ENCODE measurements at places on chromosomes 7 and 10. TPM values are rescaled to one million over a fixed set of nuclear protein-coding genes. Genes with fewer than 3 reads are reported as not detected.

DNA sequence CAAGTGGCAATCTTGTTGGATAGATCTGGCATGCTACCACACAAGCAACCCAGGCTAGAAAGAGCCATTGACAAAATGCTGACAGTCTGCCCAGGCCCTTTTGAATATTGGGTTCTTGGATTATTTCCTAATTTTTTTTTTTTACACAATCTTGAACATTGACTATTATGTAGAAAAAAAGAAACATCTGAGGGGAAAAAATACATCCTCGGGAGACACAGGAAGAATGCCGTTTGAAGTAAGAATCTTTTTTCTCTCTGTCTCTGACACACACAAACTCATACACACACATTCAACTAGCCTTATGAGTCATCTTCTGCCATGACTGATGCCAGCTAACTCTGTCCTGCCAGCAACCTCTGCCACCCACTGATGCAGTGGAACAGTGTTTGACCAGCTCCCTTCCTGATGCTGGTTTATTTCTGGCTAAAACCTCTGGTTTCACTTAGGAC lies 47.2 kb downstream of the SORBS1 start:
- H3K4me1 ChIP-seq, result peaks cover 11% of the 10 kb centered on the region
- no peak overlapping the region for H3K4me3 ChIP-seq
- H3K27me3 ChIP-seq, result peaks cover 4% of the 10 kb centered on the region
- peak; percentile 54 for DNase-seq
- H3K36me3 ChIP-seq, result no peaks in the 10 kb centered on the region
- no peak overlapping the region for H3K27ac ChIP-seq

DNA sequence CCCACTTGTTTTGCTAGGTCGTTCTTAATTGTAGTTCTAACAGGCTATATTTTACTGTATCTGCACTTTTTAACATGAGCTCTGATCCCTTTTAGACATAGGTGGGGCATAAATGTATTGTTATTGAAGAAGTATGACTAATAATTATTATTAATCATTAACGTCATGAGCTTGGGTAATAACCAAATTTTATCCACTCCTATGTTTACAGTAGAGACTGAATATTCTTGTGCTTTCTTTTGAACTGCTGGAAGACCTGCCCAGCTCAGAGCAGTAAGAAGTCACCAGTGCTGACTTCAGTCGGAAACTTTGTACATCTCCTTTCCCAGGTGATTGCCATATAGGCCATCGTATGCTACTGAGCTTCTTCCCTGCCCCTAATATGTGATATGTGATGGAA lies 18.7 kb downstream of the PKD2L1 start:
- no peak overlapping the region for H3K4me3 ChIP-seq
- no peak for DNase-seq
- no peaks in the 10 kb centered on the region for H3K36me3 ChIP-seq
- H3K27me3 ChIP-seq, result peaks cover 39% of the 10 kb centered on the region
- H3K4me1 ChIP-seq, result no peaks in the 10 kb centered on the region

The AASS gene
- 2.1 TPM for total RNA-seq

DNA sequence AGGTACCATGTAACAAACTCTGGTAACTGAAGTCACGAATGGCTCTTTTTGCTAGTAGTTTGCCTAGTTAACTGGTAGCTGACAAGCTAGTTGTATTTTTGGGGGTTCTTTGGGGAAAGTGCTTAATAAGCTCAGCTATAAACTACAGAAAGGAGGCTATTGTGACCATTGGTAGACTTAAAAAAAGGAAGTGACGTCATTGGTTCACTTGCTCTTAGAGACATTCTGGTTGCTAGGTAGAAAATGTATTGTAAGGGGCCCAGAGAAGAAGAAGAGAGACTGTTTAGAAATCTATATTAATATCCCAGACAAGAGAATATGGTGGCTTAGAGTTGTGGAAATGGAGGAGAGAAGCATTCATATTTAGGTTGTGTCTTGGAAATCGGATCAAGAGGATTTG lies 103.0 kb downstream of the NXPH1 start:
- no peaks in the 10 kb centered on the region for H3K36me3 ChIP-seq
- peaks cover 5% of the 10 kb centered on the region for H3K27me3 ChIP-seq
- H3K4me1 ChIP-seq, result no peaks in the 10 kb centered on the region
- H3K27ac ChIP-seq, result no peak overlapping the region
- no peak overlapping the region for H3K4me3 ChIP-seq

DNA sequence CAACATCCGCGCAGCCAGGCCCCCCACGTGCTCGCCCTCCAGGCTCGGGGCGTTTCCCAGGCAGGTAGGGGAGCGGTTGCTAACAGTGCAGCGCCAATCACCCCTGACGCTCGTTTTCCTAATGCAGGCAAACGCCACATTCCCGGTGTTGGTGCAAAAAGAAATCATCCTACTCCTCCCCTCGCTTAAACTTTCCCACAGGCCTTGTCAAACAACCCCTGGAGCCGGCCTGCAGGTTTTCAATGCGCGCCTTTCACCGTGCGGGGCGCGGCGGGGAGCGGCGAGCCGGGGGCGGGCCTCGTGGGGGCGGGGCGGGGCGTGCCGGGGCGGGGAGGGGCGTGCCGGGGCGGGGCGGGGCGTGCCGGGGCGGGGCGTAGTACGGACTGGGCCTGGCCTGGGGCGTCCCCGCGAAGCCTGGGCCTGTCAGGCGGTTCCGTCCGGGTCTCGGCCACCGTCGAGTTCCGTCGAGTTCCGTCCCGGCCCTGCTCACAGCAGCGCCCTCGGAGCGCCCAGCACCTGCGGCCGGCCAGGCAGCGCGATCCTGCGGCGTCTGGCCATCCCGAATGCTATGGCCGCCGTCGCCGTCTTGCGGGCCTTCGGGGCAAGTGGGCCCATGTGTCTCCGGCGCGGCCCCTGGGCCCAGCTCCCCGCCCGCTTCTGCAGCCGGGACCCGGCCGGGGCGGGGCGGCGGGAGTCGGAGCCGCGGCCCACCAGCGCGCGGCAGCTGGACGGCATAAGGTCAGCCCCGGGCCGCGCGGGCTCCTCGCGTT lies at the start of gene ECHDC3:
ECHDC3 (plus strand) TSS at position 374 of the 770 bp plus-strand sequence; CDS start at position 569, 195 bp downstream.
- H3K36me3 ChIP-seq, result no peaks in the 10 kb centered on the region
- H3K27ac ChIP-seq, result no peak within 1 kb of the TSS
- peak; percentile 72 for DNase-seq
- peak within 1 kb of the TSS; percentile 61 for H3K4me3 ChIP-seq

The ZNF722 gene
- total RNA-seq, result not detected

The APBB1IP gene
- total RNA-seq, result 53.3 TPM

GRCh38 chr7:140005754-140006503 lies 56.8 kb downstream of the PARP12 start:
- no peak for DNase-seq
- H3K27me3 ChIP-seq, result no peaks in the 10 kb centered on the region

DNA sequence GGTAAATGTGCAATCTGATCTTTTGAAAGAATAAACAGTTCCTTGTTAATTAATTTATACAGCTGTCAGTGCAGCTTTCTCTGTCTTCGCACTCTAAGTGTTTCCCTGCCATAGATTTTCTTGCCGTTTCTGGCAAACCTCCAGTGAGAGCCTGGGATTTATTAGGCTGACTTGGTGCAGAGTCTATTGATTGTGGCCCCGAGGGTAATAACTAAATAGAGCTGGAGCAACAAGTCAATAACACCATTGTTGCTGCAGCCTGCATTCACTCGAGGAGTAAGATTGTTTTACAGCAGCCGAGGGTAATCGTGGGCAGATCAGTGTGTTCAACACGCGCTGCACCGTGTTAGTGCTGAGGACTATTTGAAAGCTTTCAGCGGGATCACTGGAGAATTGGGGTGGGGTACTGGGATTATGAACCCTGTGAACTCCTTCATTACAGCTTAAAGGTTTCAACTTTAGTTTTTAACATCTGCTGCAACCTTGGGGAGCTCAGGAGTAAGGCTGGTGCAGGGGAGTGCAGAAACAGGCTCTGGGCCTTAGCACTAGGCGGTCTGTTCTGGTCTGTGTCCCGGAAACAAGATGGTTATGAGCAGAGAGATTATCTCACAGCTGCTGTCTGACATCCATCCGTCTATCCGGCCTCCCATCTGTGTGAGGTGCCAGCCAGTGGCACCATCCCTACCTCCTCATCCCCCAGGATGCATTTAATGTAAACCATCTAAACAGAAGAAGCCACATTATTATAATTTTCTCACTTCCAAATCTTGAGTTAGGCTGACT lies 174.0 kb upstream of the TCF7L2 start:
- DNase-seq, result no peak
- peaks cover 9% of the 10 kb centered on the region for H3K36me3 ChIP-seq
- H3K27me3 ChIP-seq, result no peaks in the 10 kb centered on the region
- no peaks in the 10 kb centered on the region for H3K4me1 ChIP-seq
- no peak overlapping the region for H3K27ac ChIP-seq

DNA sequence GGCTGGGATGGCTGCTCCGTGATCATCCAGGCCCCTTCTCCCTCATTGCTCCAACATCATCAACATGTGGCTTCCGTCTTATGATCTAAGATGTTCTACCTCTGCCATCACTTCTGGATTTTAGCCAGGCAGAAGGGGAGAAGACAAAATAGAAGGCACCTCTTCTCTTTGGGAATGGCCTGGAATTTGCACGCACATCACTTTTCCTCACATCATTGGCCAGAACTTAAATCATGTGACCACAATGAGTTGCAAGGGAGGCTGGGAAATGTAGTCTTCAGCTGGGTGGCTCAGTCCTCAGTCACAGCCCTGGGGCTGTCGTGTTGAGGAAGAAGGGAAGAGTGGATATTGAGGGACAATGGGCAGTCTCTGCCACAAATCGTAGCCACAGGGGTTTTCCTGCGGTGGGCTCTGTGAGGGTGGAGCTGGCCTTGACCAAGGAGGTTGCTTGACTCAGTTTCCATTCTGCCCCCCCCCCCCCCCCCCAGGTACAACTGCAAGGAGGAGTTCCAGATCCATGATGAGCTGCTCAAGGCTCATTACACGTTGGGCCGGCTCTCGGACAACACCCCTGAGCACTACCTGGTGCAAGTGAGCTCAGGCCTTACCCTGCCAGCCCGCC lies 50.3 kb downstream of the PALD1 start:
- no peaks in the 10 kb centered on the region for H3K4me1 ChIP-seq
- no peaks in the 10 kb centered on the region for H3K27me3 ChIP-seq
- DNase-seq, result peak; percentile 19

The PIK3CG gene
- 14.3 TPM for total RNA-seq

The DHX32 gene
- total RNA-seq, result 23.5 TPM

GRCh38 chr10:49500412-49500811 lies 38.5 kb downstream of the ERCC6 start:
- H3K36me3 ChIP-seq, result peaks cover 6% of the 10 kb centered on the region
- no peaks in the 10 kb centered on the region for H3K27me3 ChIP-seq
- DNase-seq, result no peak
- no peak overlapping the region for H3K27ac ChIP-seq
- no peak overlapping the region for H3K4me3 ChIP-seq

The C10orf143 gene
- total RNA-seq, result 4.0 TPM

DNA sequence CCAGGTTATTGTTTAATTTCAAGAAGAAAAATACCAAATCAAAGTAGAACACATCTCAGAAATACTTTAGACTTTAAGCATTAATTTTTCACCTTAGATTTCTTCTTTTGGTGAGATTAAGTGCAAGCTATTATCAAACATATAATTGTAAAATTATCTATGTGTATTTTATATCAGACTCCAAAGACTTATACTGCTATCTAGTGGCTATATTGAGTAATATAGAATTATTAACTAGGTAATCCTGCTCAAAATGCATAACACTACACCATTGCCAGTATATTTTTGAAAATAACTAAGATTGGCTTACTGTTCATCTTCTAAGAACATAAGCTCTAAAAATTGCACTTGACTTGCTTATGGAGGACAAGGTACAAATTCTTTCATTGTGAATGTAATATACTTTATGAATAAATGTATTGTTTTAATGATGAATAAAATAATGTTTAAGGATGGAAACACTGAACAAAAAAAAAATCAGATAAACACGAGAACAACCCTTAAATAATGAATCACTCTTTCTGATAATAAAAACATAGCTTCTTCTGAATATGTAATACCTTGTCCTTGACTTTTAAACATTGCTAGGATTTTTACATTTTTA lies 86.7 kb upstream of the GNAI1 start:
- H3K4me1 ChIP-seq, result no peaks in the 10 kb centered on the region
- no peak for DNase-seq
- no peaks in the 10 kb centered on the region for H3K36me3 ChIP-seq
- no peak overlapping the region for H3K27ac ChIP-seq

The VSTM4 gene
- total RNA-seq, result 0.11 TPM

The CD36 gene
- total RNA-seq, result not detected

DNA sequence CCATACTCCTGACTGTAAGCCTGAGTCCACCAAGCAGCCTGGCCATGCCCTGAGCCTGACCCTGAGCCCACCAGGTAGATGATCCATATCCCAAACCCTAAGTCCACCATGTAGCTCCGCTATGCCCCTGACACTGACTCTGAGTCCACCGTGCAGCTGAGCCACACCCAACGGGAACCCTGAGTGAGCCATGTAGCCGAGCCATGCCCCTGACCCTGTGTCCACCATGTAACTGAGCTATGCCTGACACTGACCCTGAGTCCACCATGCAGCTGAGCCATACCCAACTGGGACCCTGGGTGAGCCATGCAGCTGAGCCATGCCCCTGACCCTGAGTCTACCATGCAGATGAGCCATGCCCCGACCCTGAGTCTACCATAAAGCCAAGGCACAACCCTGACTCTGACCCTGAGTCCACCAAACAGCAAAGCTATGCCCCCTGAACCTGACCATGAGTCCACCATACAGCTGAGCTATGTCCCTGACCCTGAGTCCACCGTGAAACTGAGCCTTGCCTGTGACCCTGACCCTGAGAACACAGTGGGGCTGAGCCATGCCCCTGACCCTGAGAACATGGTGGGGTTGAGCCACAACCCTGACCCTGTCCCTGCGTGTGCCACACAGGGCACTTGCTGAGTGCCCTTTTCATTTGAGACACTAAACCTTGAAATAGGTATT lies 299.8 kb downstream of the TNS3 start:
- no peak overlapping the region for H3K27ac ChIP-seq
- DNase-seq, result no peak
- no peaks in the 10 kb centered on the region for H3K36me3 ChIP-seq
- no peaks in the 10 kb centered on the region for H3K4me1 ChIP-seq

GRCh38 chr7:36925207-36925606 lies 200.9 kb upstream of the AOAH start:
- peaks cover 48% of the 10 kb centered on the region for H3K36me3 ChIP-seq
- peaks cover 5% of the 10 kb centered on the region for H3K4me1 ChIP-seq
- no peak for DNase-seq

DNA sequence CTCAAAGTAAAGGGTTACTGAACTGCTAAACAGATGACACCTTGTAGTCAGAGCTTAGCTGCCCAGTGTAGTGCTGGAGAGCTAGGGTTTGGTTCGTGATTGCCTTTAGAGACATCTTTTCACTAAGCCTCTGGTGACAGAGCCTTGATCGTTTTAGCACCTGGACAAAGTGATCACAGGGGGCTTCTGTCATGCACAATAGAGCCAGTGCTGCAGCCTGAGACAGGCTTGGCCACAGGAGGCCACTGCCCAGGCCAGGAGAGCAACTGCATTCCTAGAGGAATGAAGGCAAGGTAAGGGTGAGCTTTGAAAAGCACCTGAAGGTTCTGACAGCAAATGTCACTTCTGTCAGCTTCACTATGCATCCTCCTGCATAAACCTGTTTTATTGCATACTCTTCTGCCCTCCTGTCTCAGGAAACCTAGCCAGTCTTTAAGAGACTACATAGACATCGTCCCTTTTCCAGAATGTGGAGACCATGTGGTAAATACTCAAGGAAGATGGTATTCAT lies 122.9 kb downstream of the NPY start:
- H3K36me3 ChIP-seq, result no peaks in the 10 kb centered on the region
- H3K27ac ChIP-seq, result no peak overlapping the region
- DNase-seq, result no peak
- no peak overlapping the region for H3K4me3 ChIP-seq
- peaks cover 1% of the 10 kb centered on the region for H3K27me3 ChIP-seq

- no peak for DNase-seq
- no peaks in the 10 kb centered on the region for H3K4me1 ChIP-seq
- no peaks in the 10 kb centered on the region for H3K36me3 ChIP-seq
- no peak overlapping the region for H3K27ac ChIP-seq
- peaks cover 19% of the 10 kb centered on the region for H3K27me3 ChIP-seq
These were observed 91.6 kb downstream of the CXCL12 start for GRCh38 chr10:44293306-44293778.

The PHYHIPL gene
- not detected for total RNA-seq

The HECW1 gene
- not detected for total RNA-seq
